KG1 (cell line): ENCODE measurements at places on chromosomes 7 and 10.

DNA sequence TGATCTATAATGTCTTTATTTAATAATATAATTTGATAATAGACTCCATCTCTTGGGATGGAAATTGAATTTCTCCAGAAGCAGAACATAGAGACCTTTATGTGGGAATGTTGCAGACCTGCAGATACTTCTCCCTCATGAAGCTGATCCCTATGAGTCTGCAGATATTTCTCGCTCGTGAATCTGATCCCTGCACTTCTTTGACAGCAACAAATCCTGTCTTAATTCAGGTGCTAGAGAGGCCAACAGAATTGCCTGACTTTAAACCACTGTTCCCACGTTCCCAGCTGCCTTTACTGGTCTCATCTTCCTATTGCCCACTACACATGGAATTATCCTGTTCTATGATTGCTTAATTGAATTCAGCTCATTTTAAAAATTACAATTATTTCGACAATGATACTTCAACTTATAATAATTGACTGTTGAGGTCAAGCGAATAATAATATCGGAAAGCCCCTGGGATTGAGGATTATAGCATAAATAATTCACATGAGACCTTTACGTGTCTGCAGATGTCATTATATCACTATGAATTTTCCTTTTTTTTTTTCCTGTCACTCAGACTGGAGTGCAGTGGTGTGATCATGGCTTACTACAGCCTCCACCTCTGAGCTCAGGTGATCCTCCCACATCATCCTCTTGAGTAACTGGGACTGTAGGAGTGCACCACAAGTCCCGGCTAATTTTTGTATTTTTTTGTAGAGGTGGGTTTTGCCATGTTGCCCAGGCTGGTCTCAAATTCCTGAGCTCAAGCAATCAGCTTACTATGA, 486.4 kb upstream of the ADARB2 start:
- no peak for DNase-seq

DNA sequence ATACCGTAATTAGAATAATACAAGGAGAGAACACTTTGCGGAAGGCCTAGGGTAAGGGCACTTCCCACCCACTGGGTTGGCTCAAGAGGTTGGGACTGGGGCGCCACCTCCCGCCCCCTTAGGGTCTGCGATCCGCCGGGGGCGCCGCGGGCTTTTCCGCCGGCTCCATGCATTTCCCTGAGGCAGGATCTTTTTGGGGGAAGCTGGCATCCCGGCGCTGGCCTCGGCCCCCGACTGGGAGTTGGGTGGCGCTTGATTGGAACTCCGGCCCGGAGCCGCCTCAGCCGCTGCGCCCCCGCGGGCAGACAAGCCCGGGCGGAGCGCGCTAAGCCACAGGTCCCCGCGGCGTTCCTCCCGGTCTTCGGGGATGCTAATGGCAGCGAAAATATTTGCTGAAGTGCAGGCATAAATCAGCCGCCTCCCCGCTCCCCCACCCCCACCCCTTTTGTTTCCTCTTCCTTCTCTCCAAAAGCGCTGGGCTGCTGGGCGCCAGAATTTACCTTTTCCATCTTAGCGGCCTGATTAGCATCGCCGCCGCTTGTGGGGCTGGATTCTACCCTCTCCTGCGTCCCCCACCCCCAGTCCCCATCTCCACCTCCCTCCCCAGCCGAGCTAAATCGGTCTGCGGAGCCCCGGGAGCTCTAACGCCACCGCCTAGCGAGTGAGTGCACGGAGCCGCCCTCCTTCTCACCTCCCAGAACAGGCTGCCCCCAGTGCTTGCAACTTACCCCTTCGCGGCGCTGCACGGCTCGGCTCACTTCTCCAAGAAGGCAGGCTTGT, 5.1 kb downstream of the UNC5B start:
- no peak for DNase-seq

DNA sequence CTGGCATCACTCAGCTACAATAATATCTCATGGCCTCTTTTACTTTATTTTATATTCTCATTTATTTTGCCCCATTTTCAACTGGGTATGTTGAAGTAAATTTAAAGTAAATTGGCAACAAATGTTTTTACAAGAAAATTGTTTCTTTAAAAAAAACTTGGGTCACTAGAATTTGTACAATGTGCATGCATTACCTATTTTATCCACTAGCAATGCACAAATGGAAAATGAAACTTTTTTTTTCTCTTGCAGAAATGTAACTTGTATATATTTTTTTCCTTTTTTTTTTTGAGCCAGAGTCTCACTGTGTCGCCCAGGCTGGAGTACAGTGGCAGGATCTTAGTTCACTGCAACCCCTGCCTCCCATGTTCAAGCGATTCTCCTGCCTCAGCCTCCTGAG, 10.3 kb upstream of the H2AZ2 start:
- no peak for DNase-seq

DNA sequence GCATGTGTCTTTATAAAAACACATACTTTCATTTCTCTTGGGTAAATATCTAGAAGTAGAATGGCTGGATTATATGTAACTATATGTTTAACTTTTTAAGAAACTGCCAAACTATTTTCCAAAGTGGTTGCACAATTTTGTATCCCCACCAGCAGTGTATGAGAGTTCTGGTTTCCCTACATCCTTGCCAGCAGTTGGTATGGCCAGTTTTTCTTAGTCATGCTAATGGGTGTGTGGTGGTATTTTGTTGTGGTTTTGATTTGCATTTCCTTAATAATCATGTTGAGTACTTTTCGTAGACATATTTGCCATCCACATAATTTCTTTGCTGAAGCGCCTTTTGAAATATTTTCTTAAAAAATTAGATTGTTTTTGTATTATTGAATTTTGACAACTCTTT, 60.3 kb downstream of the NEUROG3 start:
- no peak for DNase-seq

- no peak for DNase-seq
Observed at GRCh38 chr7:94632338-94633013, 23.5 kb downstream of the SGCE start.

DNA sequence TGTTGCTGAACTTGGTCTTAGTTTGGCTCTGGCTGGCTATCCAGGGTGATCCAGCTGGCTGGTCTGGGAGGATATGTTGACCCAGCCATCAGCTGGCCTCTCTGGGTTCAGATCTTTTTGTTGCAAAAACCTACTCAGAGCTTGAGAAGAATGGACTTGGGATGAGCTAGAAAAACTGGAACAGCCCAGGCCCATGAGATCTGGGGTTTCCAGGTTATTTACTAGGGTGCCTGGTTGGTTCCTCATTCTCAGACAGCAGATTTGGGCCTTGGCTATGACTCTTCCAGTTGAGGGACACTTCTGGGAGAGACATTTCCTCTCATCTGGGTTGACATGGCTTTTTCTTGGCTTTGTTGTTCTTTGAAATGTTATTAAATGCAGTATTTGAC, 116.6 kb downstream of the ADCY1 start:
- no peak for DNase-seq

DNA sequence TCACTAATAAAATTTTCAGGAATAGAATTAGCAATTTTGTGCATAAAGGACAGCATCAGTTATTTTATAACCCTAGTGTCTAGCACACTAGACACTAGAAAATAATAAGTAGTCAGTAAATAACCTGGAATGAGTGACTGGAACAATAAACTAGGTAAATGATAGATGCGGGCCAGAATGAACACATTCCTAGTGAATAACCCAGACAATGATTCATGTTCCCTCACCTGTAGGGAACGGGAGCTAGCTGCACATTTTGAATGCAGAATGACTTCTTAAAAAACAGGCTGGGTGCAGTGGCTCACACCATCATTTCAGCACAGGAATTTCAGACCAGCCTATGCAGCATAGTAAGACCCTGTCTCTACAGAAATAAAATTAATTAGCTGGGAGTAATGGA, 3.2 kb upstream of the ATOH7 start:
- DNase-seq = no peak

- no peak for DNase-seq
Observed at GRCh38 chr7:6015917-6016652, 7.0 kb downstream of the AIMP2 start.

GRCh38 chr7:122310119-122311021, 5.8 kb upstream of the FEZF1 start:
- no peak for DNase-seq

- no peak for DNase-seq
Observed at GRCh38 chr7:98178321-98178720, 32.9 kb upstream of the BHLHA15 start.

DNA sequence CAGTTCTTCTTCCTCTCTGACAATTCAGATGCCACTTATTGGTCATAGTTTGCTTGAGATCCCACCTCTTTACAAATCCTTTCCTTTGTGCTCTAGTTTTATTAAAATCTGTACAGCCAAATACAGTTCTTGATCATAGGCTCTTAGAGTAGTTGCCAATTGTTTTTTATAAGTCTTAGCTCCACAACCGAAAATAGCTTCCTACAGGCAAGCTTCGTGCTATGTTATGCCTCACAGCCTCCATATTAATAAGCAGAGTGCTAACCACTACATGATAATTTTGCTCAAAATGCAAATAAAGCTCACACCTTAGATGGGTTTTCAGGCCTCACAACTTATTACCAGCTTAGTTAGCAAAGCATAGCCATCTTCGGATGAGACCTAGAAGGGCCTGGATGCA, 688.9 kb downstream of the MAGI2 start:
- no peak for DNase-seq

DNA sequence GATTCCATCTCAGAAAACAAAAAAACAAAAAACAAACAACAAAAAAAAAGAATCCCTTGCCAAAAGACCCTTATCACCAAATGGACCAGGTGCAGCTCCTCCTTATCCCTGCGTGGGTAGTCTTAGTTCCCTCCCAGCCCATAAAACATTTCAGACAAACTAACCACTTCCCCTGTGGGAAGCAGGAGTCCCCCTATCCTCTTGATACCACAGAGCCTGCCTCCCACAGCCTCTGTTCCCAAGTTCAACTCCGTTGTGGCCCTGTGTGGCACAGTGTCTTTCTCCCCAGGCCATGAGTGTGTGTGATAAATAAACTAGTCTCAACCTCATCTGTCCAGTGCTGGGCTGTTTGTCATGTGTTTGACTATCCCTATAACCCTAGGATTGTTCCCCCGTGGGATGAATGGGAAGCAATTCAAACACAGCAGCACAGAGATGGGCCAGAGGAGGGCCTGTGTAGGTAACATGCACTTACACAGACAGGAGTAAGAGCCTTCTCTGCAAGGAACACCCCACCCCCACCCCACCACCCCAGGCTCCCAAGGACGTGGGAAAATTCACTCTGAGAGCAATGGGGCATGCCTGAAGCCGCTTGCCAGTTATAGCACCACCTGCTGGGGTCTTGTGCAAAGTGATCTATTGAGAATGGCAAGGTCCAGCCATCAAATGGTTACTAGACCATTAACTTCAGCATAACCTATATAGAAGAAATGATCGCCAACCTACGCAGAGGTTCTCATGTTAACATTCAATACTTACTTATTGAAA, 147.1 kb upstream of the GHITM start:
- DNase-seq = peak; percentile 19

DNA sequence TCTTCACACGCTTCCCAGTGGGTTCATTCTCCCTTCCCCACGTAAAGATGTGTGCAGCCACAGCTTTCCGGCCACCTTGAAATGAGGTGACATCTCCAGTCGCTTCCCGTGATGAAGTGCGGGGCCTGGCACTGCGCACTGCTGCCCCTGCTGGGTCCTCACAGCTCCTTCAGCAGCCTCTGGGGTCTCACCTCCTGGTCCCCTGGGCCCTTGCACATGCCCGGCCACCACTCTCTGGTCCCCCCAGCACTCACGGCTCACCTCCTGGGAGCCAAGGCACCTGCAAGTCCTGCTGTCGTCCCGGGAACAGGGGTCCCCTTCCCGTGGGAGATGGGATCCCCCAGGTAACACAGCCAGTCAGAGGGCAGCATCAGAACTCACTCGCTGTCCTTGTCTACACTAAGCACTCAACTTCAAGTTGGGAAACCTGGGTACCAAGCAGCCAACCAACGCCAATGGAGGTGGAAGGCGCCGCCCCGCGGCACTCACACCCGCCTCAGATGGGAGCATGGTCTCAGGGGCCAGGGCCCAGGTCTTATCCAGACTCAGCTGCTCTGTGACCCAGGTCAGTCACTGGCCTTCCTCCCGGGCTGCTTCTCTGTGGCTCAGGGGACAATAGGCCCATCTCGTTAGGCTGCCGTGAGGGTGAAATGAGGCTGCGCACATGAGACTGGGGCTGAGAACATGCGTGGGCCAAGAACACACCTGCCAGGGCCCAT, 176.2 kb downstream of the PTPRN2 start:
- DNase-seq = no peak

DNA sequence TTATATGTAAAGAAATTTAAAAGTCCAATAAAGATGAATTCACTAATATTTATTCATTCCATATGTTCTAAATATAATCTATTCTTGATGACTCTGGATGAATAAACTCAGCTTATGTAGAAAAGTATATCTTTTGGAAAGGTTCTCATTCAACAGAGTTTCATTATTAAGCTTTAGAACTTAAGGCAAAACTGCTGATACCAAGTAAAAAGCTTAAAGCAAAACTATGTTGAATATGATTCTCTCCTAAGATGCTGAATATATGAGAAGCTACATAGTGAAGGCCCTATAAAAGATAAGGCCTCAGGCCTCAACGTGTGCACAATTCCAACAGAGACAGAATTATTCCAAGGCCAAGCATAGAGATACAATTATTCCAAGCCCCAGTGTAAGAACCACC, 30.8 kb downstream of the ZNF800 start:
- no peak for DNase-seq

DNA sequence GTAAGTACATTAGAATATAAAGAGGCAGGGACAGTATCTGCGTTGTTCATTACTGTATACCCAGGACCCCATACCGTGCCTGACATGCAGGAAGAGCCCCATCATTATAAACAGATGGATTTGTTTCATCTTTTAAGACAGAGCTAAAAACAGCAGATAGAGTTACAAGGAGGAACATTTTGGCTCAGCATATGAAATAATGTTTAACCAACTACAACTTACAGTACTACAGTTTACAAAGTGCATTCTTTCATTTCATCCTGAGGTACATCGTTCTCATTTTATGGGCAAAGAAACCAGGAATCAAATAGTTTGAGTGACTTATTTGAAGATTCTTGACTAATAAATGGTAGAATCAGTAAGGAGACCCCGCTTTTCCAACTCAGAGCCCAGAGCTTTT, 38.1 kb upstream of the AGBL3 start:
- no peak for DNase-seq

GRCh38 chr7:35736725-35737124, 41.8 kb upstream of the HERPUD2 start:
- no peak for DNase-seq

DNA sequence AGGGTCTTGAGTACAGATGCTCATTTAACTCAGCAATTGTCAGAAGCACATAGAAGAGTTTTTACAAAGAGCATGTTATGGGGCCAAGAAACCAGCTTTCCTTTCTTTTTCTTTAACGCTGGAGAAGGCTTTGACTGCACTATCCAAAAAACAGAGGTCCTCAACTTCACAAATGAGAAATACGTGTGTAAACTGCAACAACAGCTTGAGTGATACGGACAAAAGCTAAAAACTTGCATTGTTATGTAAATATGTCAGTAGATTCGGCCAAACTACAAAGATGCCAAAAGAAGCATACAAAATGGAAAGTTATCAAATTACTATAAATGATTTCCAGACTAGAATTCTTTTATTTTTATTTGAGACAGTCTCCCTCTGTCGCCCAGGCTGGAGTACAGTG, 62.4 kb upstream of the C10orf90 start:
- no peak for DNase-seq
